ENCODE measurements at places on chromosomes 1 and 21. TPM values are rescaled to one million over a fixed set of nuclear protein-coding genes. Genes with fewer than 3 reads are reported as not detected.

Gene MYOG
- total RNA-seq = not detected

Gene ADIPOR1
- 51.7 TPM for total RNA-seq

Gene IFT25
- total RNA-seq = 5.9 TPM

Gene S100A11
- 34.7 TPM for total RNA-seq

Gene EFNA1
- total RNA-seq = 21.3 TPM

Gene WNT3A
- not detected for total RNA-seq

Gene RNU1-1
- under 0.01 TPM for total RNA-seq

Gene CELA2A
- total RNA-seq = not detected

Gene CLDN14
- total RNA-seq = not detected

Gene LRRC7
- total RNA-seq = under 0.01 TPM

Gene FBXO2
- 0.27 TPM for total RNA-seq

Gene VSIG8
- total RNA-seq = not detected

Gene AKIRIN1
- total RNA-seq = 24.2 TPM

Gene VWA5B1
- under 0.01 TPM for total RNA-seq

Gene TRNP1
- total RNA-seq = under 0.01 TPM

Gene C4BPB
- total RNA-seq = under 0.01 TPM

Gene CLDN17
- total RNA-seq = not detected

Gene AKR7A3
- total RNA-seq = 0.54 TPM

Gene C1orf50
- total RNA-seq = 2.4 TPM

Gene KNCN
- not detected for total RNA-seq

Gene PAPPA2
- under 0.01 TPM for total RNA-seq

Gene ST6GALNAC3
- under 0.01 TPM for total RNA-seq

Gene FOXO6
- total RNA-seq = 0.27 TPM

Gene GJA8
- not detected for total RNA-seq

Gene ACTN2
- not detected for total RNA-seq

Gene OTUD7B
- 0.54 TPM for total RNA-seq

Gene HAO2
- total RNA-seq = not detected

Gene MFSD2A
- total RNA-seq = 2.4 TPM

Gene LDLRAD1
- total RNA-seq = not detected

Gene FALEC
- 0.27 TPM for total RNA-seq

Gene OR2L2
- total RNA-seq = 3.0 TPM

Gene GCSAML
- 16.4 TPM for total RNA-seq
